NCI-H1930 (cell line): ENCODE measurements at places on chromosomes 12 and 14.

- DNase-seq, result no peak
These were observed 117.3 kb downstream of the SLC2A13 start for GRCh38 chr12:39988574-39988973.

- no peak for DNase-seq
These were observed 109.5 kb upstream of the ARHGAP5 start for GRCh38 chr14:31967669-31967975.

DNA sequence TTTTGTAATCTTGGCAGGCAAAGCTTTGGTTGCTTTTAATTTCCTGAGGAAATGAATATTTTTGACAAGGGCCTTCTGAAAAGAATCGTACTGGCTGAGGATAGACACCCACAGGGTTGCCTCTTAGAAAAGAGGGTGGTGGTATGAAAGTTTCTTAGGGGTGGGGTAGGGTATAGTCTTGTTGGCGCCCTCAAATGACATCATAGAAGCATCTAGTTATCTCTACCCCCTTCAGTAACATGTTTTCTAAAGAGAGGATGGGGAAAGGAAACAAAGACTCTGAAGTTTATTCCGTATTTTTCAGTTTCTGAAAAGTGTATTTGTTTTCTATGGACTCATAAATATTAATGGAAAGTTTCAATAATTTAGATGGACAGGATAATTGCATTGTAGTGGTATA is 13.7 kb downstream of the PRKCH start:
- no peak for DNase-seq

GRCh38 chr14:59306775-59307174 is 118.3 kb downstream of the DAAM1 start:
- DNase-seq, result no peak

DNA sequence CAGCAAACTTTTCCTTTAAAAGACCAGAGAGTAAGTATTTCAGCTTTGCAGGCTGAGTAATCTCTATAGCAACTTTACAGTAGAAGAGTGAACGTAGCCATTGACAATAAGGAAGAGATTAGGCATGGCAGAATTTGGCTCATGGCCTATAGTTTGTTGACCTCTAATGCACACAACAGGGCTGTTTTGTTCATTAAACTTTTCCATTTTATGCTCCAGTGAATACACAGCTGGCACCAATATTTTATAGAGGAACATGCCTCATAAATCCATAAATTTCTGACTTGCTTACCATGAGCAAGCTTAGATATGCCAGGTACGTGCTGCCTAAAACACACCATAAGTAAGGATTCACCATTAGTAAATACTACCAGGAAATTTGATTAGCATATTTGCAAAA is 609.0 kb upstream of the STXBP6 start:
- no peak for DNase-seq

- no peak for DNase-seq
These were observed 276.0 kb downstream of the ADGRD1 start for GRCh38 chr12:131229426-131230339.

- no peak for DNase-seq
These were observed 201.1 kb downstream of the LRIG3 start for GRCh38 chr12:58719161-58719560.

DNA sequence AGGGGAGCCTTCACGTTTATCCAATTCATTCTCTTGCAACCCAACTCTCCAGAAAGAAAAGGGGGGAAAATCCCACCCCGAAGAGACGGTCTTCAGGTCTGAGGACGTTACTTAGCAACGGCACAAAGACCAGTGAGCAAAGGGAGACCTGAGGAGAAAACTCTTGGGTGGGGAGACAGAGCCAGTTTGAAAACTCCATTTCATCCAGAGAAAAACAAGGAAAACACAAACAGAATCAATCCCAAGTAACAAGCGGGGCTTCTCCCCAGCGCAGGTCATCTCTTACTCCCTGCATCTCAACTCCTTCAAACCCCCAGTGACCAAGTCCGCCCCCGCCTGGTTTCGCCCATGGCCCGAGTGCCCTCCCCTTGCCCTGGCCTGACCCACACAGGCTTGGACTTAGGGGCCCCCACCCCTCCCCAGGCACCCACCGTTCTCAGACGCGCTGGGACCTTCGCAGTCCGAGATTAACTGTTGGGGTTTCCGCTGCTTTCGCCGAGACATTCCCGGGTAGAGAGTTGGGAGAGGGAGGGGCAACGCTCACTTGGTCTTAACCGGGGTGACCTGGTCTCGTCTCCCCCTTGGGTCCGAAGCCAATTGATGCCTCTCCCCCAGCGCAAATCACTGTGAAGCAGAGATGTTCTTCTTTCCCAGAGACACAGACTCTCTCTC is 10.4 kb upstream of the SALL2 start:
- DNase-seq, result no peak

GRCh38 chr12:77102691-77103090 is 37.3 kb upstream of the E2F7 start:
- DNase-seq, result no peak

DNA sequence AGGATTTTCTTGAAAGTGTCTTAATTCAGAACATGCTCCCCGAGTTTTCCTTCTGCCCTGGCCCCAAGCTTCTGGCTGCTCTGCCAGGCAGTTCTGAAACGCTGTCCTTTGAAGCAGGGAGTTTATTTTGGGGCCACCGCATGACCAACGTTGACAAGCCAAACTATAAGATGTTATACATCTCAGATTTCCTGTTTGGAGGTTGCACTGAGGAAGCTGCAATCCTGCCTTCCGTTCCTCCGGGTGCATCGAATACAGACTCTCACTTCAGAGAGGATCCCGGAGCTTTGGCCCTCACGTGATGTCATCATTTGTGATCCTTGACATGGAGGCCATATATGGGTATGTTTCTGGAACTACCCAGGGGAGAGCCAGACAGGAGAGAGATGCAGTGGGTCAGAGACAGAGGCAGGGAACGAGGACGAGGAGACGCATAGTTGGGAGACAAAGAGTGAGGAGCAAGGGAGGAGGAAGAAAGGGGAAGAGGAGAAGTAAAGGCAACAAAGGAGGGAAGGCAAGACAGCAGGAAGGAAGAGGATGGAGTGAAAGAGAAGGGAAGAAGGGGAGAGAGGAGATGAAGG is at the start of gene ASB2:
Gene ASB2, minus strand, starts transcription at position 94 of the 581 bp plus-strand sequence. CDS start 12,031 bp downstream, outside the sequence.
- DNase-seq, result no peak

DNA sequence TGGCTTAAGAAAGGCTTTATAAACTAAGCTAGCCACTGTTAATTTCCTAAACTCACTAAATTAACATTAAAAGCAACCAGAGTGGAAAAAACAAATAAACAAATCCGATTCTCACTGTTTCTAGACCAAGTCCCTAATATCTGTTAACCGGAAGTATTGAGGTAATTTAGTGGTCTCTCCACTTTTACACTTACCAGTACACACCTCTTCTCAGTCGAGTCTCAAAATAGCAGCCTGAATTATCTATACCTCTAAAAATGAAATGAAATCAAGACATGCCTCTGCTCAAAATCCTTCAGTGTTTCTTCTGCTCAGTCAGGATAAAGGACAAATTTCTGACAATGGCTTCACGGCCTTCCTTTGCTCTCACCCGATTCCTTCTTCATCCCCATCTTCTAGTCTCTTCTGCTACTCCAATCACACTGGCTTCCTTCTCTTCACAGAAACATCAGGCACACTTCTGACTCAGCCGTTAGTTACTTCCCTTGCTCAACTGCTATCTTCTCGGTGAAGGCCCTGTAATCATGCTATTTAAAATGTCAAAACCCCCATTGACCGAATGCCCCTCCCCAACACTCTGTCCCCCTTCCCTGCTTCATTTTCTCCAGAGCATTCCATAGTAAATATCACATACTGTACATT is 161.3 kb downstream of the KITLG start:
- no peak for DNase-seq

DNA sequence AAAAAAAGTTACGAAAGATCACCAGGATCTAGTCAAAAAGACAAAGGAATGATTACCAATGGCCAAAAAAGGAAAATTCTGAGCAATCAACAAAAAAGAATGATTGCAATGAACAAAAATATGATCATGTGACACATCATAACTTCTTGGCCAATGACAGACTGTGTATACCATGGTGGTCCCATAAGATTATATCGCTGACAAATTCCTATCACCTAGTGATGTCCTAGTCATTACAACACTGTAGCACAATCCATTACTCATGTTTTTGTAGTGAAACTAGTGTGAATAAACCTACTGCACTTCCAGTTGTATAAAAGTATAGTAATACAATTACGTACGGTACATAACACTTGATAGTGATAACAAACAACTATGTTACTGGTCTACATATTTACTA is 12.3 kb downstream of the SEL1L start:
- no peak for DNase-seq

DNA sequence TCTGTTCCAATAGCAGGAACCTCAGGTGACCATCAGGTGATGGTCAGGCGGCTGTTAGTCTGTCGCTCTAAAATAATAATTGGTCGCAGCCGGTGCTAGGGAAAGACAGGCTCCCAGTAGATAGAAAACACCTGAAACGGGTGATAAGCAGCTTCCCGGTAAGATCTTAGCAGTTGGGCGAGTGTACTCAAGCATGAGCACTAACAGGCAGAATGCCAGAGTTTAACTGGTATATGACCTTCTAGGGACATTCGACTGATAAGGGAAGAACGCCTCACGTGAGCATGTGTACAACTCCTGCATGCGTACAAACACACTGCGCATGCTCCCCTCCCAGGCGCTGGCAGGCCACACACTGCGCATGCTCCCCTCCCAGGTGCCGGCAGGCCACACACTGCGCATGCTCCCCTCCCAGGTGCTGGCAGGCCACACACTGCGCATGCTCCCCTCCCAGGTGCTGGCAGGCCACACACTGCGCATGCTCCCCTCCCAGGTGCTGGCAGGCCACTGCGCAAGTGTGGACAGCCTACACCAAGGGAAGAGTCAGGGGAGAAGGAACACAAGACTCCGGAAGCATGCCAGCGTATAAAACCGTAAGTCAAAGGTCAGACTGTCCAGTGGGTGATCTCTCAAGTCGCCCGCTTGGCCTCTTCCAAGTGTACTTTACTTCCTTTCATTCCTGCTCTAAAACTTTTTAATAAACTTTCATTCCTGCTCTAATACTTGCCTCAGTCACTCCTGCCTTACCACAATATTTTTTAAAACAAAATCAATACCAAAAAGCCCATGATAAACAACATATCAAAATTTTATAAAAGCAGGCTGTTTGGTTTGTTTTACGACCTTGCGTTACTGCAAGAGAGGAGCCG is 24.5 kb downstream of the GPRC5D start:
- DNase-seq, result peak; percentile 86

DNA sequence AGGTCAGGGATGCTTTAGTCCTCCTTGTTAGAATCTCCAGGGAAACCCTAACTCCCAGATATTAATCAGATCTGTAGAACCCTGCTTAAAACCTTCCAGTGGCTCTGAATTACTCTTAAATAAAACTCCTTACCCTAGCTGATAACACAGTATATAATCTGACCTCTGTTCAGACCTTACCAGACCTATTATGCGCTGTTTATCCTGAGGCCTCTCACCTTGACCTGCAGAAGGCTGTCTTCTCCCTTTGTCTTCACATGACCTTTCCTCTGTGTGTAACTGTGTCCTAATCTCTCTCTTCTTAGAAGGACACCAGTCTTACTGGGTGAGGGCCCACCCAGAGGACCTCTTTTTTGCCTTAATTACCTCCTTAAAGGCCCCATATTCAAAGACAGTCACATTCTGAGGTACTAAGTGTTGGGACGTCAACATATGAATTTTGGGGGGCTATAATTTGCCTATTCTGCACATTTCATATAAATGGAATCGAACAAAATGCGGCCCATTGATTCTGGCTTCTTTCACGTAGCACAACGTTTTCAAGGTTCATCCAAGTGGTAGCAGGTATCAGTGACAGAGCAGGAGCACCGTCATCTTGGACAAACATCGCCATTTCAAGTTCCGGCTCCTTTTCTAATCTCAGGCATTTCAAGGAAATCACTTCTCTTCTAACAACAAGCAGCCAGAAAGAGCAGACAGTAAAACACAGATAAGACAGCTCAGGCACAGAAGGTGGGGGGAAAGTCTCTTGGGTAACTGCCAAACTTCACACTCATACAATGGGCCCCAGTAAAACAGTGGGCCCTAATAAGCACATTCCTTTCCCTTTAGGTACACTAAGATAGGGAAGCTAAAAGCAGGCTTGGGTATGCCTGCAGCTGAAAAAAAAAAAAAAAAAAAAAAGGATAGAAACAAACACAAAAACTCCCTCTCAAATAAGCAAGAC is 200.2 kb upstream of the NUDT4 start:
- DNase-seq, result no peak

DNA sequence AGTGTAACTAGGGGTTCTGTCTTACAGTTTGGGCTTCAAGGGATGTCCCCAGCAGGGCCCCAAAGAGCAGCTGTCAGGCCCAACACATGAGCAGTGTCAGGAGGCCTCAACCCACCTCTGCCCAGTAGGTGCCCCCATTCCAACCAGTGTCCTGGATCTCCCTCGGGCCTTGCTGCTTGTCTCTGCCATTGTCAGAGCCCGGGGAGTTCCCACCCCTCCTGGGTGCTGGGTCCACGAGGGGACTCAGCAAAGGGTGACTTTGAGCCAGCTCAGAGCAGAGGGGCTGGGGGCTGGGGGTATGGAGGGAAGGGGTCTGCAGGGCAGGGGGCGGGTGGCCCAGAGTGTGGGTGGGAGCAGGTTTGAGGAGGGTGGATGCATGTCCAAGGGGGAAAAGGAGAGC is 18.0 kb upstream of the BEGAIN start:
- DNase-seq, result no peak

DNA sequence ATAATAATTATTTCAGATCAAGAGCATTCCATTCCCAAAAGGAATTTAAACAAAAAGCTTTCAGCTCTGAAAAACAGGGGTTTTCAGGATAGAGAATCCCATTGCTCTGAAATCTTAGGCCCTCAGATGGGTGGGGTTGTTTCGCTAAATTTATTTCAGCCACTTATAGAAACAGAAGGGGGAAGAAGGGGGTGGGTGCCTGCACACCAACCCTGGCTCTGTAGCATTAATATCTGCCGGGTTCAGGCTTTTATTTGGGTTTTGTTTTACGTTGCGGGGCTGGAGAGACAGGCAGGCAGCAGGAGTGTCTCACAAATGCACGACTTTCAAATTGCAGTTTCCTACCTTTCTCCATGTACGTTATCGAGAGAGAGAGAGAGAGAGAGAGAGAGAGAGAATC is 12.5 kb upstream of the ZFP36L1 start:
- DNase-seq, result no peak

- DNase-seq, result no peak
These were observed 165.6 kb downstream of the PRKCH start for GRCh38 chr14:61486930-61487495.

- DNase-seq, result no peak
These were observed 377.9 kb downstream of the CCDC91 start for GRCh38 chr12:28568118-28568517.

DNA sequence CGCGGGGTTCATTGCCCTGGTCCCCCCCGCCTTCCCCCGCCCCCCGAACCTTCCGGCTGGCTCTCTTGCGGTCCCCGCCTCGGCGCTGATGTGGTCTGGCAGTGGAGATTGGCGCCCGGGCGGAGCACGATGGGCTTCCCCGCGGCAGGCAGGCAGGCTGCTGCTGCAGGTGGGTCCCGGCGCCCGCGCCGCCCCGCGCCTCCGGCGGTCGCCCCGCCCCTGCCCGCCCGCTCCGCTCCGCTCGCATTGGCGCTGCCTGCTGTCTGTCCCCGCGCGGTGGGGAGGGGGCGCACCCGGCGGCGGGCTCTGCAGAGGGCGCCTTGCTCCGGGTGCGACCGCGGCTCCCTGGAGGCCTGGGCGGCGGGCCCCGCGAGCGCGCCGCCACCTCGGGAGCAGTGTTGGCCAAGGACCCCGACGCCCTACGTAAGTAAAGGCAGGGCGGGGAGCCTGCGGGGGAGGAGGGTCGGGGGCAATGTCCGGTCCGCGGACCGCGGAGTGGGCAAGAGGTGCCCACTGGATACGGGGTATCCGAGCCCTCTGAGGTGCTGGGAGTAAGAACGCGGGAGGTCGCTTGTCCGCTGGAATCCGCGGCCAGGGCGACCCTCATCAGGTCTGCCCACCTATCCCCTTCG is at the start of gene AKAP5:
Gene AKAP5, plus strand, starts transcription at position 309 of the 632 bp plus-strand sequence. CDS start 2,896 bp downstream, outside the sequence.
- DNase-seq, result peak; percentile 83
